ENCODE measurements at places on chromosomes 1 and 21.
A peak's percentile ranks its signal among the peaks of the same experiment; 100 is the strongest.

GRCh38 chr21:18252256-18252655 is 7.6 kb downstream of the CHODL start:
- no peak for DNase-seq

- no peak for DNase-seq
Measured at GRCh38 chr1:80211691-80212380, 1205.3 kb upstream of the ADGRL4 start.

- no peak for DNase-seq
Measured at GRCh38 chr1:3372317-3372716, 82.1 kb upstream of the ARHGEF16 start.

GRCh38 chr1:65308781-65309303 is 501 bp upstream of the DNAJC6 start:
- no peak for DNase-seq

- no peak for DNase-seq
Measured at GRCh38 chr1:100187912-100188311, 9.9 kb upstream of the LRRC39 start.

DNA sequence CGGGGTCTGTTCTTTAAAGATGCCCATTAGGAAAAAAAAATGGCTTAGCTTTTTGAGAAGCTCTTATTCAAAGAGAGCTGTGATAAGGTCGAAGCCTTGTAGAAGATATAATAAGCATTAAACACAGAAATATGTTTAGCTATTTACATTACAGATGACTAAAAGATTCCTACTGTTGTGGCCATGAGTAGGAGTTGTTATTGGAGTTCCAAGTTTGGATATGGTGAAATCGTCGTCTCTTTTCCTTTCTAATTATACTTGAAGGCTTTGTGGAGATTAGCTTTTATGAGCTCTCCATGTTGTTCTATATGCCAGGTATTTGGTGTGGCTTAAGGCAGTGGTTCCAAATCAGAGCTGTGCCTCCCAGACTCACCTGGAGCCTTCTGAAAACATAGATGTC is 79.9 kb upstream of the LAMC2 start:
- DNase-seq, result no peak

DNA sequence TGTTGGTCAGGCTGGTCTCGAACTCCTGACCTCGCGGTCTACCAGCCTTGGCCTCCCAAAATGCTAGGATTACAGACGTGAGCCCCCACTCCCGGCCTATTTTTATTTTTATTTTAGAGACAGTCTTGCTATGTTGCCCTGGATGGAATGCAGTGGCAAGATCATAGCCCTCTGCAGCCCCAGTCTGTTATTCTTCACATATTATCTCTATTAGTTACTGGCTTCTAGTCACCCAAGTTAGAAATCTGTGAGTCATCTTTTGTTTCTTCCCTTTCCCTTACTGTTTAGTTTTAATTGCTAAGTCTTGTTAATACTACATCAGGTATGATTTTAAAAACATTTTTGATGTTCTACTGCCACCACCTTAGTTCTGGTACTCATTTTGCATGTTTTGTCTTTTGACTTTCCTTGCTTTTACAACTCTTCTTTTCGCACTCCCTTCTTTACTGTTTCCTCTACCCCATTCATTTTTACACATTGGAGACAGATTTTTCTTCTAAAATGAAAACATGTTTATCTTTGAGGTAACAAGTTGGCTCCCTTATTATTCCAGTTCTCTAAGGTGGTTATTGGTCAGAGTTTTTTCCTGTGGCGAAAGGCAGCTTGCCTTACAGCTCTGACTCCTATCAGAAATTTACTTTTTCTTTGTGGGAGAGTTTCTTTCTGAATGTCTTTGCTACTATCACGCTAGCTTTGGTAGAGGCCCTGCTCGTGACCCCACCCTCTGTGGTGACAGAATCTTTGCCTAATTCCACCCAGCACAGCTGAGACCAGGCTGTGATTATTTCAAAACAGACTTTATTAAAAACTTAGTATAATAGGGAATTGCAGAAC is 19.5 kb downstream of the ZMYM4 start:
- no peak for DNase-seq

DNA sequence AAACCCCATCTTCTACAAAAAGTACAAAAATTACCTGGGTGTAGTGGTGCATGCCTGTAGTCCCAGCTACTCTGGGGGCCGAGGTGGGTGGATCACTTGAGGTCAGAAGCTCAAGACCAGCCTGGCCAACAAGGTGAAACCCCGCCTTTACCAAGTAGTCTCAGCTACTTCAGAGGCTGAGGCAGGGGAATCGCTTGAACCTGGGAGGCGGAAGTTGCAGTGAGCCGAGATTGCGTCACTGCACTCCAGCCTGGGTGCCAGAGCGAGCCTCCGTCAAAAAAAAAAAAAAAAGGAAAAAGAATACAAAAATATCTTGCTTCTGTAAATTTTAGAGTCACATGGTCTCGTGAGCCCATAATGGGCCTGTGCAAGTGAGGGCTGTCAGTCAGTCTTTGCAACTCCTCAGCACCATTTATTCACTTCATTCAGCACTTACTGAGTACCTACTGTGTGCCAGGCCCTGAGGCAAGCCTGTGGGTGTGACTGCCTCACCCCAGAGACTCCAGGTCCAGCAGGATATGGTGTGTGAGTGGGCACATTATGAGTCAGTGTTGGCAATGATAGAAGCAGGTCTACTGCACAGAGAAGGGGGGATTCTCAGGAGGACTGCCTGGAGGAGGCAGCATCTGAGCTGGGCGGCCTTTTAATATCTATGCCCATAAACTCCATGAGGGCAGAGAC is 46.8 kb upstream of the TARDBP start:
- DNase-seq, result no peak

GRCh38 chr1:3799976-3800685 is 3.8 kb upstream of the LRRC47 start:
- DNase-seq, result no peak

- DNase-seq, result no peak
Measured at GRCh38 chr1:91768786-91769725, 116.9 kb downstream of the TGFBR3 start.

DNA sequence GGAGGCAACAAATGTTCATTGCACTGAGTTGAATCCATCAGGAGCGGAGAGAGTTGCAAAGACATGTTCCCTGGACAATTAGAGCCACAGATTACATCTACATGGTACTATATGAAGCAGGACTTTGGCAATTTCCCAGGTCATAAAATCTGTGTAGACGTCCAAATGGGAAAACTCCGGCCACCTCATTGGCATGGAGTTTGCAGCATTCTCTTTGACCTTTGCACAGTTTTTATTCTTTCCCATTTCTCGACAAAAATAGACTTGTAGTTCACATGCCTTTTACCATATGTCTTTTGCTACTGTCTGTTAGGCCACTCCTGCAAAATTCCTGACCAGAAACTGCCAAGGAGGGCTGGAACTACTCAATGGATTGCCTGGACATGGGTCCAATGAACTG is 48.2 kb downstream of the UBE2T start:
- no peak for DNase-seq

GRCh38 chr1:174818014-174818616 is 181.6 kb upstream of the CACYBP start:
- DNase-seq, result no peak

DNA sequence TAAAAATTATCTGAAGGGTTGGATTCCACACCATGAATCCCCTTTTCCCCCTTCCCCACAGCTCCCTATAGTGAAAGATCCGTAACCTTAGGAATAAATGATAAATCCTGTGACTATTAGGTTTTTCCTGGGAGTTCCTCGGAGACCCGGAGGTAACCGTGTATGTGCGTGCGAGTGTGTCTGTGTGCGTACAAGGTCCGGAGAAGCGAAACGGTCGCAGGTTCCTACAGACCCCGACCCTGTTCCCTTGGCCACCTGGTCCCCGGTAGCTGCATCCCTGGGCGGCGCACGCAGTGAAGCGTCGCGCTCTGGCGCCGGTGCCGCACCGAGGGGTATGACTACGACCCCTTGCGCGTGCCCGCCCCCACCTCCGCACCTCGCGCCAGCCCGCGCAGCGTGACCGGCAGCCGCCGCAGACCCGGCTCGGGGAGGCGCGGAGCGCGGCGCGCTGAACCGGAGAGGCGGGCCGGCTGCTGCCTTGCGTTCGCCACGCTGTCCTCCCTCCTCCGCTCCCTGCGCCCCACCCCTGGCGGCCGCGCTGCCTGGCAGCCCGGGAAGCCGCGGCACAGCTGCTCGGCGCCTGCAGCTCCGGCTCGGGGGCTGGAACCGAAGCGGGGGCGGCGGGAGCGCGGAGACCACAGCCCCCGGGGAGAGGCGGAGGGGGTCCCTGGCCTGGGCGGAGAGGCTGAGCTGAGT is at the start of gene AK5:
Gene AK5 (plus strand): TSS at position 529 of the 696 bp plus-strand sequence. CDS start 295 bp downstream, outside the sequence.
- DNase-seq, result peak; percentile 47

DNA sequence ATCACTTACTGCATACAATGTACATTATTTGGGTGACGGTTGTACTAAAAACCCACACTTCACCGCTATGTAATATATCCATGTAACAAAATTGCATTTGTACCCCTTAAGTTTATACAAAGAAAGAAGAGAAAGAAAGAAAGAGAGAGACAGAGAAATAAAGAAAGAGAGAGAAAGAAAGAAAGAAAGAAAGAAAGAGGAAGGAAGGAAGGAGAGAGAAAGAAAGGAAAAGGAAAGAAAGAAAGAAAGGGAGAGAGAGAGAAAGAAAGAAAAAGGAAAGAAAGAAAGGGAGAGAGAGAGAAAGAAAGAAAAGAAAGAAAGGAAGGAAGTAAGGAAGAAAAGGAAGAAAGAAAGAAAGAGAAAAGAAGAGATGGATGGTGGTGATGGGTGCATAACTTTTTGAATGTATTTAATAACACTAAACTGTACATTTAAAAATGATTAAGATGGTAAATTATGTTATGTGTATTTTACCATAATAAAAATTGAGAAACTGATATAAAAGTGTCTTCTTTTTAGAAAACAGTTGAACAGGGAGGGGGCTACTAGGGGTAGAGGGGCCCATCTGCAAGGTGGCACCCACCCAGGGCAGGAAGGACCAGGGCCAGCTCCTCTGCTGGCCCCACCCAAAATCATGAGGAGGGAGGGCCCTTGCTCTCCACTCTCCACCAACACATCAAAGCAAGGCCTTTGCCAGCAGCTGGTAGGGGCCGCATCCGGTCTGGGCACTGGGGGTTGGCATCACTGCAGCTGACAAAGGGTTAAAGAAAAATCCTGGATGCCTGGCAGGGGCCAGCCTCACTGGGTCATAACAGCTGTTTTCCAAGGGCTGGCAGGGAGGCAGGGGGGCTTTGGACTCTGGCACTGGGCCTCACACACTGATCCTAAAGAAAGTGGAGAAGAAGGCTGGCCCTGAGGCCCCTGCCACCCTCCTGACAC is 153.9 kb upstream of the EDN2 start:
- no peak for DNase-seq

Measured in stimulated activated CD4-positive, alpha-beta T cell treated with anti-CD3 and anti-CD28 coated beads, Interleukin-15, amount 100 ng/mL, for 1 hour (primary cell).